Tongue (tissue), 3 donors: ENCODE measurements at places on chromosomes 2 and 18. TPM values are rescaled to one million over a fixed set of nuclear protein-coding genes. Genes with fewer than 3 reads are reported as not detected.

Gene SH3RF3
- 10.1 TPM for total RNA-seq

Gene ITGB1BP1
- 34.9 TPM for total RNA-seq

Gene SCN7A
- 71.0 TPM for total RNA-seq

Gene LGALSL
- 18.9 TPM for total RNA-seq

Gene CASP10
- 10.8 TPM for total RNA-seq

Gene GAD1
- 3.9 TPM for total RNA-seq

Gene MALL
- total RNA-seq = 19.2 TPM

Gene RGPD4
- not detected for total RNA-seq

Gene INHBB
- total RNA-seq = 2.8 TPM

Gene ARHGAP28
- 26.0 TPM for total RNA-seq

Gene CELF4
- 0.51 TPM for total RNA-seq

Gene FAM124B
- total RNA-seq = 11.8 TPM

Gene DTNA
- 105 TPM for total RNA-seq

Gene HOXD12
- total RNA-seq = not detected

Gene OR6B3
- not detected for total RNA-seq

Gene CD28
- total RNA-seq = 2.4 TPM

Gene ALPP
- total RNA-seq = not detected

Gene EPB41L3
- total RNA-seq = 50.1 TPM

Gene ALK
- 0.41 TPM for total RNA-seq

Gene HOXD1
- total RNA-seq = not detected

Gene NYAP2
- 0.10 TPM for total RNA-seq

Gene BMP10
- not detected for total RNA-seq

Gene UXS1
- 67.4 TPM for total RNA-seq

Gene KATNAL2
- total RNA-seq = 4.7 TPM

Gene OLA1
- 103 TPM for total RNA-seq

Gene BMPR2
- 49.5 TPM for total RNA-seq

Gene FSHR
- total RNA-seq = not detected

Gene ICOS
- total RNA-seq = 0.10 TPM

Gene MOB4
- total RNA-seq = 53.4 TPM

Gene L3MBTL4
- 6.5 TPM for total RNA-seq

Gene ADD2
- total RNA-seq = 2.8 TPM
